ENCODE measurements at places on chromosomes 7 and 10.

DNA sequence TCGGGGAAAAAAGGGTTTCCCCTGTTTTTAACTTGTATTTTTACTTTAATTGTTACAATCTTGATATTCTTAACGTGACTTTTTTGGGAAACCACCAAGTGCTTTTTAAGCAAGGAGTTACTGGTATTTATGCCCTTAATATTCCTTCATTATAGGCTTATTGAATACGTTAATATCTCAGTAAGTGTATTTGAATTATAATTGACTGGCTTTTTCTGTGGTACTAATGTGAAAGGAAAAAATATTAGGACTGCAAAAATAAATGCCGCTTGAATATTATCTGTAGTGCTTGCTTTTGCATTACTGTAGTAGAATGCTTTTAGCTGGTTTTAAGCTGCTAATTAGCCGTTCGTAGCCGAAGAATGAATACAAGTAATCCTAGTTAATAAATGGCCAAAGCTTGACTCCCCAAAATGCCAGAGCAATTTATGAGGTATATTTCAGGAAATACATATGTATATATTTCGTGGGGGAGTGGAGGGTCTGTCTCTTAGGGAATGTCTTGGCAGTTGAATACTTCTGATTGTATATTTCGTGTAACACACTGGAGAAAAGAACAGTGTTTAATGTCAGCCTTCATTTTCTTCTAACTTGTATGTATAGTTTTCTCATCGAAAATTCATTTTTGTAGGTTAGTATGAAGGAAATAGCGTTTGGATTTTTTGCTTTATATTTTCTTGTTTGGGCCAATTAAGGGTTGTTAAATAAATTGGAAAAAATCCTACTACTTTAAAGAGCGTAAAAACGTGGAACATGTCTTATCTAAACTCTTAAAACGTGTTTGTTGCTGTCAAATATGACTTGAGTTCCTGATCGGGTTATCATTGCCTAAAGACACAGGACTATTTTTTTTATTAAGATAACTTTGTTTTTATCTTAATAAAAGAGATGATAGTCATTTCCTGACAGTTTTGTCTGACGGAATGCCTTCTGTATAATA, 1.5 kb downstream of the PDCD4 start:
- DNase-seq, result no peak

- DNase-seq, result no peak
Observed at GRCh38 chr10:72888151-72888638, 5.3 kb upstream of the OIT3 start.

- DNase-seq, result no peak
Observed at GRCh38 chr10:9992661-9993060, 1025.0 kb upstream of the CELF2 start.

- no peak for DNase-seq
Observed at GRCh38 chr10:114764656-114765055, 56.9 kb upstream of the FHIP2A start.

GRCh38 chr7:42181566-42181965, 55.4 kb downstream of the GLI3 start:
- DNase-seq, result no peak

DNA sequence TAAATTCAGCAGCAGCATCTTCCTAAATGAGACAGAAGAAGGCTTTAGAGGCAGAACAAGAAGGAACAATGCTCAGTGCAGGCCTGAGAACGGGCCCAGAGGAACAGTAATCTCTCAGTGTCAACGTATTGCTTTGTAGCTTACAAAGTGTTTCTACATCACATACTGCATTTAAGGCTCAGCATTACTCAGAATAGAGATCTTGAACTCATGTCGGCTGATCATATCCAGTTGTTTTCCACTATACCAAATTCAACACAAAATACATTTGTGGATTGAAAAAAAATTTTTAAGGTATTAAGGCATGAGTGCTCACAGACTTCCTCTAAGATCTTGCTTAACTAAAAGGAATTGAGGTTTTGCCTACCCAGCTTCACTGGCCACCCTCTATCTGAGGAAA, 325.1 kb downstream of the HPSE2 start:
- no peak for DNase-seq

DNA sequence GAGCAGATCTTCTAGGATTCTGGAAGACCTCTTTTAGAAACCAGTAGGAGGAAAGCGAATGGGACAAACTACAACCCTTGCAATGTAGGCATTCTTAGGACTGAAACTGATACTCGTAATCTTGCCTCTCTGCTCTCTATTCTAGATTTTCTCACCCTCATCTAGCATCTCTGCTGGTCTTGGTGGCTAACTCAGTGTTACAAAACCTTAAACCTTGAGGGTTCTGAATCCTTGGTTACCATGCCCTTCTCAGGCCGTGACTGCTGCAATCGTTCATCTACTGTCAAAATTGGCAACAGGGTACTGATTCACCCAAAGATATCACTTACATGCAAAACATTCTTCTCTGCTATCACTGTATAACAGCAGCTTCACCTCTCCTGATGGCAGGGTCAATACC, 55.2 kb downstream of the SAMD9 start:
- DNase-seq, result no peak

- DNase-seq, result no peak
Observed at GRCh38 chr7:93018716-93019115, 99.1 kb downstream of the SAMD9 start.

Data from AG09319 (cell line).